ENCODE measurements at places on chromosomes 7 and 10.

- no peak for DNase-seq
Measured at GRCh38 chr10:27448921-27449320, 55.2 kb upstream of the RAB18 start.

- DNase-seq: no peak
Measured at GRCh38 chr7:39811161-39811614, 138.9 kb upstream of the CDK13 start.

GRCh38 chr10:131638880-131639278, 261.9 kb upstream of the PPP2R2D start:
- DNase-seq: no peak

DNA sequence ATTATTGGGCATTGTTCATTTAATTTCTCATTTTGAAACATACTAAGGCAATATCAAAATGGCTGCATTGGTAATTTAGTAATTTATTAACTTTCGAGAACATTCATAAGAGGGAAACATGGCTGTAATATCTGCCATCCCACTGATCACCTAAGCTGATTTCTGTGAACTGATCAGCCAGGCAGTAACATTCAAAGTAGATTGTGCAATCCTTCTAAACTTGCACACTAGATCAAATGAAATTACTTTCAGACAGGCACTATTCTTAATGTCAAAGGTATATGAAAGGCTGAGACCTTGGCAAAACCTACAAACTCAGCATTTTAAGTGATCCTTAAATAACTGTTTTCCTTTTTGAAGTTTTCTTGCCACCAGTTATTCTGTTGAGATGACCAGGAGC, 290.7 kb downstream of the CACNA2D1 start:
- no peak for DNase-seq

DNA sequence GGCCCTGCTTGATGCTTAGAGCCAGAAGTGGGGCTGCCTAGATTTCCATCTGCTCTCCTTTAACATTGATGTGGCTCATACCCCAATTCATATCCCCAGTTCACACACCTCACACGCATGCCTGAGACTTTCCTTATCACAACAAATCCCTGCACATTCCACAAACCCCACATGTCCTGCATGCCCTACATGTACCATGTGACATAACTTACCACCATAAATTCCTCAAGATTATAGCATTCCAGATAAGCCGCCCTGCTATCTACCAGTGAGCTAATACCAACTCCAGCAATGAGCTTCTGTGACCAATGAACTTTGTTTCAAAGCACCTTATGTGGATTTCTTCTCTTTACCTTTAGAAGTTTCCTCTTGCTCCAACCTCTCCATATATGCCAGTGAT, 104.7 kb upstream of the RAB11FIP2 start:
- no peak for DNase-seq

- no peak for DNase-seq
Measured at GRCh38 chr10:92124020-92124419, 166.9 kb downstream of the CPEB3 start.

Measured in esophagus squamous epithelium (tissue), 5 donors.